Cortex of kidney (tissue), 1 donor: ENCODE measurements at places on chromosomes 5 and 9.

DNA sequence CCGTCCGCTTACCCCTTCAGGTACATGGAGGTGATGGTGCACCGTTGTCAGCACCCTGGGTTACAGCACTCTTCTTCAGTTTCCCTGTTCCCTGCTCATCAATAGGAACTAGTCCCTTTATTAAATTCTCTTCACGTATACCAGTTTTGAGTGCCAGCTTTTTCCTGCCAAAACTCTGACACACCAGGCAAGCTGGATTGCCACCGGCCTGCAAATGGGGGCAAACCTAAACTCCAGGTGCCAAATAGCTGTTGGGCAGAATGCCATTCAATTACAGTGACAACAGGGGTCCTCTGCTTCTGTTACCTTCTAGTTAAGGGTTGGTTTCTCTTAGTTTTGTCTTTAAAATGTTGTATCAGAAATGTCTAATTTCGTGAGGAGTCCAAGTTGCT, 400.4 kb downstream of the OSTF1 start:
- DNase-seq: no peak

DNA sequence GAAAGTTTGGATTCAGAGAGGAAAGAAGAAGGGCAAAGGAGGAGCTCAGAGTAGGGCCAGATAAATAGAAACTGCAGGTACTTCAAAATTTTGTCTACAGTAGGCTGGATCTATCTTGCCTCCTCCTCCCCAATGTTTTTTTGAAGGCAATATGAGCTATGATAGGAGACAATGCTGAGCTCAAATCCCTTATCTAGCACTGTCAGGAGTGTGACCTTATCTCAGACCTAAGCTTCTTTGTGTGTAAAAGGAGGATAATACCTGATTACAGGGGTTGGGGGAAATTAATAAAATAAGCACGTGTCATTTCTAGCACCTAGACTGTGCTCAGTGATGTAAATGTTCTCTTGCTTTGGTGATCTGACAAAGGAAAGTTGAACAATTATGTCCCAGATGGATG, 137.8 kb upstream of the CD180 start:
- DNase-seq: no peak

- no peak for DNase-seq
Measured at GRCh38 chr5:38381361-38381760, 123.0 kb downstream of the EGFLAM start.

DNA sequence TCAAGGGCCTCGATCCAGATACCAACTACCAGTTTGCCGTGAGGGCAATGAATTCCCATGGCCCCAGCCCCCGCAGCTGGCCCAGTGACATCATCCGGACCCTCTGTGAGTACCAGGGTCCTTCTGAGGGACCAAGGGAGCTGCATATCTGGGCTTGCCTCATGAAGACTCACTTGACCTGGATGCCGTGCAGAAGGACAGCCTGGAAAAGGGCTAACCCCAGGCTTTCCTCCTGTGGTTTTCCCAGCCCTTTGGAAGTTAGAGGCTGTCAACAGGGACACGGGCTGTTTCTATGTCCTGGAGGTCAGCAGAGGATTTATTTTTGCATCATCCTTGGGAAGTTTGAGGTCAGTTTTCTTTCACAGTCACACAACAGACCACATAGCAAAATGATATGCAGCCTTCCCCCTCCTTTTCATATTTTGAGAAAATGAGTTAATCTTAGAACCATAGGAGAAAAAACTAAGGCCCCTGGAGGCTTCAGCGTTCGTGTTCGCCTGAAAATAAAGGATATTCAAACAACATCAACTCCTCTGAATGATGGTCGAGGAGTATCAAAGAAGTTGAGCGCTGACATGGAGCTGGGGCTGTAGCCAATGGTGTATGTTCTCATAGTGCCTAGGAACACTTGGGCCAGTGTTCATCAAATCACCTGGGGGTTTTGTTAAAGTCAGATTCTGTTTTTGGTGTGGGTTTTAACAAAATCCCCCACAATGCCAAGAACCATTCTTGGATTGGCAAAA, 112.2 kb downstream of the EGFLAM start:
- DNase-seq: no peak

DNA sequence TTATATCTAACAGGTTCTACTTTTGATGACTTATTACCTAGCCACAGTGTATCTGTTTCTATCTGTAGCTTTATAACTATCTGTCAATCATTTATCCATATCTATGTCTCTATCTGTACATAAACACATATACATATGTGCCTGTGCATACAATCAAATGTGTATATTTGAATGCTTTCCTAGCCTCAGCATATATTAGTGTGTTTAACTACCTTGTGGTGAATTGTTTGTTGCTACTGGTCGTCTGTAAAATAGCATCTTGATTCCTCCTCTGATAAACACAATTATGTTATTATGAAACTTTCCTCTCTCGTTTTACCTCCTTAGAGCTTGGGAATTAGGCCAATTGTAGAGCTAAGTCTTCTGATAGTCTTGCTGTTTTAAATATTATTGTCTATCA, 44.4 kb downstream of the PARP8 start:
- no peak for DNase-seq

DNA sequence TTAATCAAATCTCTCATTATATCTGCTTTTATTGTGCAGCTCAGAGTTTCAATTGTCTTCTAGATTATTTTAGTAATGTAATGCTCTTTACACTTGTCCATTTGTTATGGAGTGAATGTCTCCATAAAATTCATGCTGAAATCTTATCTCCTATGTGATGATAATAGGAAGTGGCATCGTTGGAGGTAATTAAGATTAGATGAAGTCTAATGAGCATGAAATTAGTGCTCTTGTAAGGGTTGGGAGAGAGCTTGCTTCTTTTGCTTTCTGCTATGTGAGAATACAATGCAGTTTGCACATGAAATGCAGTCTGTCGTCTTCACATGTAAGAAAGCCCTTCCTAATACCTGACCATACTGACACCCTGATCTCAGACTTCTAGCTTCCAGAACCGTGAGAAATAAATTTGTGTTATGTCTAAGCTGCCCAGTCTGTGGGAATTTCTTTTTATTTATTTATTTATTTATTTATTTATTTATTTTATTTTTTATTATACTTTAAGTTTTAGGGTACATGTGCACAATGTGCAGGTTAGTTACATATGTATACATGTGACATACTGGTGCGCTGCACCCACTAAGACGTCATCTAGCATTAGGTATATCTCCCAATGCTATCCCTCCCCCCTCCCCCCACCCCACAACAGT, 1399.2 kb upstream of the CDH6 start:
- DNase-seq: no peak

DNA sequence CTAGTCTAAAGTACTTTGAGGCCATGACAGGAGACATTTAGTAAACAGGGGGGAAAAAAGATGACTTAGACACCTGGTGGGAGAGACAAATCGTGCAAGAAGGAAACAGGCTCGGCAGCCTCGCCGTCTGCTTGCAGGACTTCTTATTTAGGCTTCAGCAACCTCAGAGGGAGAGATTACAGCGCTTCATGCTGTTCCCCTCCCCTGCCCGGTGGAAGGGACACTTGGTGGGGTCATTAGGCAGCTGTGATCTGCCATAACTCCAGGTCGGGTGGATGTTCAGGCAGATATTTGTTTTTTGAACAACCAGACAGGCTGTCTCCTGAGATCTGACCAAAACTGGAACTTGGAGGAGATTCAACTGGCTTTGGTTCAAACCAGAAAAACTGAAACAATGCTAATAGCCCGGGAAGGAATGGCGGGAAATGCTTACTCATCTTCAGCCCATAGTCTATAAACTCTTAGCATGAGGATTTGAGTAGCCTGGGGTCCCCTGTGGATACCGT, 38.1 kb upstream of the CD180 start:
- DNase-seq: no peak

- no peak for DNase-seq
Measured at GRCh38 chr9:110977259-110977709, 61.0 kb downstream of the LPAR1 start.

- DNase-seq: no peak
Measured at GRCh38 chr9:117250610-117251215, 164.1 kb downstream of the ASTN2 start.

GRCh38 chr5:110718311-110718710, 8.2 kb downstream of the TMEM232 start:
- DNase-seq: no peak

GRCh38 chr5:75469017-75469416, 42.4 kb downstream of the CERT1 start:
- DNase-seq: no peak

GRCh38 chr5:77662635-77663034, 24.1 kb upstream of the OTP start:
- no peak for DNase-seq

DNA sequence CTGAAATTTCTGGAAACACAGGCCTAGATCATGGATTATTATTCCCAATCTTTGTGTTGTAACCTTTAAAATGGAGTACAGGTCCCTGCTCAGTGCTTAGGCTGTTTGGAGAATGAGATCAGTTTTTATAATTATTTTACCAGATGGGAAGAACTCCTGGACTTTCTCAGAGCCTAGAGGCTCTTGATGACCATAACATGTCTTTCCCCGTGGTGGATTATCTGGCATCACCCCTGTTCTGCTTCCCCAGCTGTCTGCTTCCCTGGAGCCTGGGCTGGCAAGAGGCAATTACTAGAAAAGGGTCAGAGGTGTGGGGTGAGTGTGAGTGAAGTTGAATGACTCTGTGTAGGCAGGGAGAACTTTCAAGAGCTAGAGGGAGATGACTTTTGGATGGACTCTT, 143.0 kb downstream of the CARTPT start:
- no peak for DNase-seq

- DNase-seq: no peak
Measured at GRCh38 chr5:172788771-172789686, 18.0 kb upstream of the DUSP1 start.

- DNase-seq: no peak
Measured at GRCh38 chr5:43315263-43315662, 2.1 kb upstream of the HMGCS1 start.

- DNase-seq: no peak
Measured at GRCh38 chr5:138658676-138659075, 83.5 kb upstream of the HSPA9 start.

DNA sequence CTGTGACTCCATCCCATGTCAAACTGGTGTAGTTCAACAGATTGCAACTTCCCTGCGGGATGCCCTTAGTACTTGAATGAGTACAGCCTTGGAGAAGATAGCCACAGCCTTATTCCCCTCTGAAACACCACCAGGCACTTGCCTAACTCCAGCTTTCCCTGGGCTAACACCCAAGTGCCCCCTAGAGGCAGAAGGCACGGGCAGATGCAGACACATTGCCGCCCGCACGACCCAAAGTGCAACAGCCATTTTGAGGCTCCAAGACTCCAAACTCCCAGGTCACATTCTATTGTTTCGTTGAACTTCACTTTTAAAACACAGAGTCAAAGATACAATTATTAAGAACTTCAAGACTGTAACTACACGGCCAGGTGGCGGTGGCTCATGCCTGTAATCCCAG, 163.6 kb upstream of the CDH6 start:
- DNase-seq: no peak

DNA sequence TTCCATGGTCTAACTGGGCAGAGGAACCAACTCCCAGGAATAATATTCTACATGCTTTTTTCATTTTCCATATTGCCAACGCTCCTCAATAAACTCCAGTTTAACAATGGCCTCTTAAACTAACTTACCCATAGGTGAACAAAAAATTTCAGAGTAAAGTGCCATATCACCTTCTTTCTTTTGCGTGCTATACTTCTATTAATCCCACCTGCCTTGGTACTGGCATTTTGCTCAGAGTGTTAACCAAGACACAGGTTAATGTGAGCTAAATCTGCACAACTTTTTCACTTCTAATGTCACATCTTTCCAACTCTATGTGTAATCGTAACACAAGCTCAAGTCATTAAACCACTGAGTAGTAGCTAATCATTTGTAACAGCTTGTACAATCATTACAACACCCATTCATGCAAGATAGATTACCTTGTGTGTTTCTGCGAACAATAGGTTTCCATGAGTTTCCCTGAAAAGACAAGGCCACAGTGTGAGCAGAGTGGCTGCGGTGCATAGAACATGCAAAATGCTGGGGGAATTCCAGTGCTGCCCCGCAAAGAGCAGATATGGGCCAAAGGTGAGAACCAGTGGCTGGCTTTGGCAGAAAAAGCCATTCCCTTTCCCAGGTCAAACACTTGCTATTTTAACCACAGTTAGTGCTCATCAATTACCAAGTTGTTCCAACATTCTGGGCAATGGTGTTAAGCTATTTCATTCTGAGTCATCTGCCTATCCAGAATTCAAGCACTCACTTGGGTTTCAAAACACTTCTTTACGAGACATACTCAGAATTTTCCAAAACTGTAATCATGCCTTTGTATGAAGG, 42.8 kb downstream of the TIMD4 start:
- no peak for DNase-seq

DNA sequence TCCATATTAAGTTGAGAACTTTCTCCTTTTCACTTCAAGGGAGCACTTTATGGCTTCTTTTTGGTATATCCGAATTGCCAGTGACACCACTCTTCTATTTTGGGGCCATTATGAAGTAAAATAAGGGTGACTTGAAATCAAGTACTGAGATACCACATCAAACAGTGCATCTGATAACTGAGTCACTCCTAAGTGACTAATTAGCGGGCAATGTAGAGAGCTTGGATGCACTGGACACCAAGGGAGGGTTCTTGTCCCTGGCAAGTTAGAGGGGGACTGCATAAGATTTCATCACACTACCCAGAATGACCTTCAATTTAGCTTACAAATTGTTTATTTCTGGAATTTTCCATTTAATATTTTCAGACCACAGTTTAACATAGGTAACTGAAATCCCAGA, 813.9 kb upstream of the CDH10 start:
- no peak for DNase-seq

GRCh38 chr9:79623799-79624721, 52.3 kb downstream of the TLE4 start:
- no peak for DNase-seq
